CD4-positive, alpha-beta T cell treated with Interleukin-6 for 4 hours (primary cell): ENCODE measurements at places on chromosomes 5 and 9.

DNA sequence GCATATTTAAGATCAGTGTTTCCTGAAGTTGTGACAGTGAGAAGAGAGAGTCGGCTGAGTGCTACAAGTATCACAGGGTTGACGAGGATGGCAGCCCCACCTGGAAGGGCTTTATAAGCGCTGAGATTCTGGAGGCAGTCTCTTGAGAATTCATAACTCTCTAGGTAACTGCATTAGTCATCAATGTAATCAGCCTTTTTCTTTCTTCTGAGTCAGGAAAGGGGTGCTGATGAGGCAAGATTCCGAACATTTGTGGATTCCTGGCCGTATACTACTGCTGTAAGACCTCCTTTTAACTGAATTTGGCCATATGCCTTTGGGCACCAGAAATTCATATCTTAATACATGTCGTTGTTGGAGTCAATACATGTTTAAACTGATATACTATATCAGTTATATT is 6.6 kb upstream of the RNF20 start:
- DNase-seq: no peak

DNA sequence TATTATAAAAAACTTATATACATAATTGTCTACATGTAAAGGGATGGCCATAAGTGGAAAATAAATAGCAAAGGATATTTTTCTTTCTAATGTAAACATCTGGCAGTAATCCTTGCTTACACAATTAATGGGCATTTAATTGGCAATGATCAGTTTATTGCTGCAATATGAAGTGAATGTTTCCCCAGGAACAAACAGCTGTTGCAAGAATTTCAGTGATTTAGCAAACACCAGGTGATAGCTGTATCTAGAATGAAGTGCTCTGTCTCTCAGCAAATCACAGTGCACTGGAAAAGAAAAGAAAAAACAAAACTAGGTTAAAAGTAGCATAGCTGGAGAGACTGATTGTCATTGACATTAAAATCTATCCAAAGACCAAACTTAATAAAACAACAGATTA is 594.5 kb upstream of the ARRDC3 start:
- DNase-seq: no peak

- no peak for DNase-seq
Observed at GRCh38 chr9:106615118-106615889, 247.7 kb upstream of the ZNF462 start.

GRCh38 chr5:75450069-75450468 is 61.4 kb downstream of the CERT1 start:
- DNase-seq: no peak

GRCh38 chr5:129021744-129022143 is 56.5 kb downstream of the SLC27A6 start:
- no peak for DNase-seq

DNA sequence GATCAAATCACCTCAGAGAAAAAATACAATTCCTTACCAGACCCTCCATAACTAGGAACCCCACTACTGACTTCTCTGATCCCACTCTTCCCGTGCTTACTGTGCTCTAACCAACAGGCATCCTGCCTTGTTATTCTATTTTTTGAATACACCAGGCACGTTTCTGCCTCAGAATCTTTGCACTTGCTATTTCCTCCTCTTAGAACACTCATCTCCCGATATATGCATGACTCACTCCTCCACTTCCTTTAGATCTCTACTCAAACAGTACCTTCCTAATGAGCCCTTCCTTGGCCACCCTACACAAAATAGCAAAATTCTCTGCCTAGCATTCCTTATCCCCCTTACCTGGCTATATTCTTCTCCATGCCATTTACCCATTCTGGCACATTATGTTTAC is 43.9 kb downstream of the MAPKAP1 start:
- no peak for DNase-seq
